ENCODE measurements at places on chromosomes 3 and 15.
A peak's percentile ranks its signal among the peaks of the same experiment; 100 is the strongest.

DNA sequence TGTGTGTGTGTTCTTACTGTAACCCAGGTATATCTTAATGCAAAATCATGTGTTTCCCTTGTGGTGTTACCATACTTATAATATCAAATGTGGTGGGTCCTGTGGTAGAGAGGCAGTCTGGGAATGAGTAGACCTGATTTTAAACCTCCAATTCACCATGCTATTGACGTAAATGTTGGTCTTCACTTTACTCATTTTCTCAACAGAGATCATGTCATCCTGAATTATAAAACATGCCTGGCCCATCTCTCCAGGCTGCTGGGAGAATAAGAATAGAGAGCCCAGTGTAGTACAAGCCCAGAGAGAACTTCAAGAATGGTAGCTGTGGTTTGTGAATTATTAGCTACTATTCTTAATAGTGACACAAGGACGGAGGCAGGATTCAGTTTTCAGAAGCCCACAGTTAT is 88.1 kb downstream of the MBNL1 start:
- no peak for DNase-seq

DNA sequence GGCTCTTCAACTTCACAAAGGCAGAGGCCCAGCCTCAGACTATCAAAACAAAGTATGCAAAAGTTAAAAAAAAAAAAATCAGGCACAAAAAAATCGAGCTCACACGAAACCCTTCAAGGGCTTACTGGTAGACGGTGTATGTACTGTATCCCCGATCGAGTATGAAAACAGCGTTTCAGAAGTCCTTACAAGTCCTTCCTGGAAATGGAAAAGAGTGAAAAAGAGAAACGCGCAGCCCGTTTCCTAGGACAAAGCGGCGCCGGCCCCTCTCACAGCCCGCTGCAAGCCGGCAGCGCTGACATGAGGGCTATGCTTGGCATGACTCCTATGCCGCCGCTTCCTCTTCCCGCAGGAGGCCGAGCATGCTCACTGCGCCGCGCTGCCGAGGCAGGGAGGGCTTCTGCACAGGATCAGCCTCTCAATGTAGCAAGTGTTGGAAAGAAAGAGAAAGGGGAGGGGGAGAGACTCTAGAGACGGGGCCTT is at the start of gene VGLL4:
VGLL4 (minus strand) TSS at position 311 of the 483 bp plus-strand sequence. CDS start 397 bp downstream, outside the sequence.
- peak; percentile 71 for DNase-seq

DNA sequence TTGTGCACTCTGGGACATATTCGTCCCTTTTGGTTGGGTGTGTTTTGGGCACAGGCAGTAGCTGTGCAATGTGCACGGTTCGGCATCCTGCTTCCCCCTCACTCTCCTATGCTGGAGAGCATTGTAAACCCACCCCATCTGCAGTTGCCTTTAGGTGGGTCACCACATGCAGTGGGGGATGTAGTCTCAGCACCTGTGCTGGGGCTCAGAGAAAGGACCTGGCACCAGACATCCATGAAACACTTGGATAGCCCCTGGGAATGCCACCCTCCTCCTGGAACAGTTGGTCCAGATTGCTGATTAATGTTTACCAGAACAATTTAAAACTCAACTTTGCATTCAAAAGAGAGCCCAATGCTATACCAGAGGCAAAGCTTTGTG is 123.9 kb upstream of the MEF2A start:
- DNase-seq: no peak

- no peak for DNase-seq
Measured at GRCh38 chr3:76972624-76973296, 67.1 kb upstream of the ROBO2 start.

DNA sequence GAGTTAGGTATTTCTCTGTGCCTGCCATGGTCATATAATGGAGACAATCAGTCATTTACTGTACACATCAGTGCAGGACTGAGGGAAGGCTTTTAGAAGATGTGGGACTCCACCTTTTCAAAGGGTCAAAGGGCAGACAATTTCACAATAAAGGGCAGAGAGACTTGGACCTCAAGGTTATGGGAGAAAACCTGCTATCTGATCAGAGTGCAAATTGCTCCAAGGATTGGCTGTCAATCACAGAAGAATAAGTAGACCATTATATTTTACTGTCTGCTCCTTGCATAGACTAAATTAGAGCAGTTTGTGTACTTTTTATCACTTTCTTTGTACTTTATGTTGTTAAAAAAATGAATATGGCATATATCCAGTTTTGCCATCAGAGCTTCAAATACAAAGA is 314.9 kb upstream of the ATP11B start:
- DNase-seq: no peak

GRCh38 chr3:141352262-141352984 is 15.9 kb upstream of the ZBTB38 start:
- DNase-seq: no peak

GRCh38 chr3:122074621-122075265 is 19.6 kb downstream of the CD86 start:
- DNase-seq: peak; percentile 26

GRCh38 chr3:104437131-104437750 is 929.5 kb upstream of the ALCAM start:
- DNase-seq: no peak

All from activated CD4-positive, alpha-beta T cell treated with anti-CD3 and anti-CD28 coated beads, Interleukin-2, amount 10 ng/mL, durations not matched to agents 7 days and 5 days (primary cell).